ENCODE measurements at places on chromosomes 7 and 10.

DNA sequence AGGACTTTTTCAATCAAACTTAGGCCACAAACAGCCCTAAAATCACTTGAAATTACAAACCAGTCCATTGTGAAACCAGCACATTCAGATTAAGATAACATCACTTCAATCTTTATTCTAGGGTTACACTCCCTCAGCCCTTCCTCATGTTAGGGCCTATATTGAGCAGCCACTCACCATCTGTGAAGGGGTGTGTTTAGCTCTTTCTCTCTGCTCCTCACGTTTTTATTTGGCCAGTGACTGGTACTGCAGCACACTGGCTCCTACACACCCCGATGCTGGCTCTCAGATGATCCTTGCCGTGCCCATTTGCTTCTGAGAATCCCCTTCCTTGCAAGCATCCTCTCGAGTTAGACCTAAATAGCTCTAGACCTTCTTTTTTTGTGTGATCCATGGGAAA, 604.5 kb downstream of the INHBA start:
- no peak for DNase-seq

DNA sequence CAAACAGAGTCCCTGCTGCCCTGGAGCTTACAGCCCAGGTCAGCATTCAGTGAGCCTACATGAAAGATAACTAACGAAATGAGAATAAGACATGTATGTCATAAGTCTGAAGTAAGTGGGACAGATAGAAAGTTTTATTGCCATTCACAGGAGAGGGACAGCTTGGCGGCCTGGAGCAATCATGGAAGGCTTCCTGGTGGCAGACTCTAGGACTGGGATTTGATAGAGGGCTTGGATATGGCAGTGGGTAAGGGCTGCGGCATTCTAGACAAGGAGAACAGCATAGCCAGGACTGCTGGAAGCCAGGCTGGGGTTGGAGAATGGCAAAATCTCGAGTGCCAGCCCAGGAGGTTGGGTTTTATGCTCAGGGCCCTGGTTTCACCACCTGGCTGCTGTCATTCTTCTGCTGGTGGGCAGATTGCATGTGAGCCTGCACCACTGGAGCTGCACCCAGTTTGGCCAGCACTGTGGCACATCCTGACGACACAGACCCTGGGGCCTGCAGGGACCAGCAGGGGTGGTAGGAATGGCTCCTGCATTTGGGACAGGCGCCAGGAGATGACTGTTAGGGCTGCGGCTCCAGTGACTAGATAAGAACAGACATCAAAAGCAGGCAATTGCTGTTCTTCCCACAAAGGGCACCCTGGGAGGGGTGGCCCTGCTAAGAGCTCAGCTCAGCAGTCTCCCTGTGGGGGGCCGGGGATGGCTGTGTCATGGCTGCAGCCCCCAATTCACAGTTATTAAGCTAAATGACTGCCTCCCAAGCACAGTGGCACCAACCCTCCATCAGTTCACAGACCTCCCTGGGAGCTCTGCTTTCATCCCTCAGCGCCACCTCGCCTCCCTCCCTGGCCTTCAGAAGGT, 161.1 kb downstream of the RPS24 start:
- no peak for DNase-seq

- no peak for DNase-seq
These were observed 22.8 kb downstream of the PWWP2B start for GRCh38 chr10:132419538-132420468.

DNA sequence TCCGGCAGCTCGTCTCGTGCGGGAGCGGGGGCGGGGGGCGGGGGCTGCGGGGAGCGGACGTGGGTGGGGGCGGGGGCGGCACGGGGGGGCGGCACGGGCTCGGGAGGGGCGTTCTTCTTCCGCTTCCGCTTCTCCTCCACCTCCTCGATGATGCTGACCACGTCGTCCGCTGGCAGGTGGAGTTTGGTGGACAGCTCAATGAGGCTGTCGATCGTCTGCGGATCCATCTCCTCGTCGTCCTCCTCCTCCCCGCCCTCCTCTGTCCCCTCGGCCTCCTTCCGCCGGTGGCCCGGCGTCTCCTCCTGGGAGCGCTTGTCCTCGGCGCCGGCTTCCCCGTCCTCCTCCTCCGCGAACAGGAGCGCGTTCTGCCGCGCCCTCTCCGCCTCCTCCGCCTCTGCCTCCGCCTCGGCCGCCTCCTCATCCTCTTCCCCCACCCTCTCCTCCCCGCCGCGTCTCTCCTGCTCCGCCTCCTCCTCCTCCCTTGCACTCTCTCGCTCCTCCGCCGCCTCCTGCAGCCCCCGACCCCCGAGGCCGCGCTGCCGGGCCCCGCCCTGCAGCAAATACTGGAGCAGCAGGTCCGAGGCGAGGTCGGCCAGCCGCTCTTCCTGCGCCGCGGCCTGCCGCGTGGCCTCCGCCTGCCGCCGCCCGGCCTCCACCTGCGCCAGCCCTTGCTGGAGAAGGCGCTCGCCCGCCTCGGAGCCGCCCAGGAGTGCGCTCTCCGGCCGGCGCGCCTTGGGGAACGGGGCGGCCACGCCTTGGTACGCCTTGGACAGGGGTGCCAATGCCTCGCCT, 1.9 kb downstream of the VGF start:
- DNase-seq = peak; percentile 74

GRCh38 chr7:94344826-94345225, 49.9 kb upstream of the COL1A2 start:
- no peak for DNase-seq

GRCh38 chr10:35635576-35635975, 6.5 kb downstream of the FZD8 start:
- DNase-seq = peak; percentile 63

DNA sequence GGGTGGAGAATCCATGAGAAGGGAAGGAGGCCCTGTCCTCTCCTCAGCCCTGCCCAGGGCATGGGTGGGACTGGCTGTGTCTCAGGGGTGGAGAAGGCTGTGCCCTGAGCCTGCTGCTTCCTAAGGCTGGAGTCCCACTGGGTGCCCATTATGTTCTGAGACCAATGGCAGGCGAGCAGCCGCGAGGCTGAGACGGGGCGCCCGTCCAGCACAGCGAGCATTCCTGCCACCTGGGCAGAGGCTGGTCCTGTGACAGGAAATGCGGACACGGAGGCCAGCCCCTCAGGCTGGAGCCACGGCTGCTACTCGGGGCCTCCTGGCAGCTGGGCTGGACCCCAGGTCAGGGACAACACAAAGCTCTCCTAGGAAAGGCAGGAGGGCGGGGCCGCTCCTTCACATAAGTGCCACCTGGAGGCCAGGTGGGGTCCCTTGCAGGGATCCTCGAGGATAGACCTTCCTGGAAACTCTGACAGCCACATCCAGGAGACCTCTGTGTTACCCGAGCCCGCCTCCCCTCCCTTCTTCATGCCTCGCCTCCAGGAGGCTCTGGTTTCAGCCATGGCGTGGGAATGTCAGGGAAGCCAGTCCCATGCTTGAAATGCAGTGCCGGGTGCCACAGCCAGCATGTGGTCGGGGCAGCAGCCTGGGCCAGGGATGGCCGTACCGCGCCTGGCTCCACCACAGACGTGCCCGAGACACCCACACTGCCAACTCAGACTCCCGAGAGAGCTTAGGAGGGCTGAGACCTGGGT, 173.9 kb downstream of the USP6NL start:
- DNase-seq = no peak

DNA sequence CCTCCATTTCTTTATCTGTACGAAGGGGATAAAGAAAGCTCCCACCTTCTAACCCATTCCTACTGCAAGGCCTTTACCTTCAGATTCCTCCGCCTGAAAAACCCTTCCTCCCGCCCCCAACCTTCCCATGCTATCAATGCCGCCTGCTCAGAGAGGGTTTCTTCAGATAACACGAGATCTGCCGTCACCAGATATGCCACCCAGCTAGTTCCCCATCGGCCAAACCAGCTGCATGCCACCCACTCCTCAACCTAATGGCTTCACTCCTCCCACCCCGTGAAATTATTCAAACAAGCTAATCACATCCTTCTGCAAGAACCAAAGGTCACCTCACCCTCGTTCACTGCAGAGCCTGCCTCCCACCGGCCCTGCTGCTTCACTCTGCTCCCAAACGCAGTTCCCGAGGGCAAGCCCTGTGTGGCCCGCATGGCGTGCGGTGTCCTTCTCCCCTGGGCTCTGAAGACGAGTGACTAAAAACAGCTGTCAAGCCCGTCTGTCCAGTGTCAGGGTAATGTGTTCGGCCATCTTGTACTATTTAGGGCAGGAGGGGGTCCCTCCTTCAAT, 46.8 kb upstream of the TMEM213 start:
- no peak for DNase-seq

- DNase-seq = peak; percentile 60
These were observed 4.8 kb upstream of the KCP start for GRCh38 chr7:128915271-128915819.

GRCh38 chr7:44847509-44847919, 373 bp downstream of the H2AZ2 start:
- peak; percentile 94 for DNase-seq

- DNase-seq = peak; percentile 83
These were observed 63.2 kb downstream of the MKI67 start for GRCh38 chr10:128062881-128063563.

DNA sequence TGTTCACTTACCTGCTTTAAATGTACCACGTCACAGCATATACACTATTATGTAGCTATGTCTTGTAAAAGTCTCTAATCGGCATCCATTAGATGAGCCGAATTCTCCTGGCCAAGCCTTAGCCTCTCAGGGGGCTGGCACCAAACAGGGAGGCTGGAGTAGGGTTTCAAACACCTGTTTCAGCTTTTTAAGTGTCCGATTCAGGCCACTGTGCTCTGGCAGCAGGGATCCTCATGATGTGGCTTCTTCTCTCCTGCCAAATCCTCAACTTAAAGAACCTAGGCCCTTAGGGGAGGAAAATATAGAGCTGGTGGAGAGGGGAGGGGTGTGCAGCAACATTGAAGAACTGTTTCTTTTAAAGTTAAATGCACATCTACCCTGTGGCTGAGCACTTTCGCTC, 68.5 kb upstream of the NFKB2 start:
- no peak for DNase-seq

DNA sequence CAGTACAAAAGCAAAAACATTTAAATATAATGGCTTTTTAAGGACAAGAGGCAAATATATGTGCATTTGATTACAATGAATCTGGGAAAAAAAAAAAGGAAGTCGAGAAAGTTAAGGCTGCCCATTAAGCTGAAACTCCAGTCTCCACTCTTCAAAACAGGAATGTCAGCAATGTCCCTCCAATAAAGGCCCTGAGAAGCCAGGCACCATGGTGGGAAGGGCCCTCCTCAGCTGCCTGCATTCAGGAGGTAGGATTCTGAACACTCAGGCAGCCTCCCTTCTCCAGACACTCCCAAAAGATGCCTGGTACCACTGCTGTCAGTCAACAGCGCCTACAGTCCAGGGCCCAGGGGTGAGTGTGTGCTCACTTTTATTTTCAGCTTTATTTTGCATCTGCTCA, 121.3 kb upstream of the MGMT start:
- no peak for DNase-seq

DNA sequence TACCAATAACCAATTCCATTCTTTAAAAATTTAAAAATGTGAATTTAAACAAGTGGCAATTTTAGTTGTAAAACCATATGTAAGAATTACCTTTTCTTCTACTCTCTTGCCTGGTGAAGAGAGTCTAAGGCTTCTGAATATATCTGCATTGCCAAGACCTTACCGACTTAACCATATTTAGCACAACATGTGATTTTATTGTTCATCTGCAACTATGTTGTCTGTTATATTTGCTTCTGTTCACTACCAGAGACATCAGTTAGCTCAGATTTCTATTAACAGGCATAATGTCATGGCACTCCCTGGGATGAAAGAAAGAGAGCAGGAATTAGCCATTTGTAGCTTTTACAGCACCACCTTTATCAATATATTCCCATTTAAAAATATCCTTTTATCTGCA, 55.3 kb downstream of the CHN2 start:
- DNase-seq = no peak

GRCh38 chr7:91940171-91940570, 491 bp upstream of the AKAP9 start:
- DNase-seq = peak; percentile 65

DNA sequence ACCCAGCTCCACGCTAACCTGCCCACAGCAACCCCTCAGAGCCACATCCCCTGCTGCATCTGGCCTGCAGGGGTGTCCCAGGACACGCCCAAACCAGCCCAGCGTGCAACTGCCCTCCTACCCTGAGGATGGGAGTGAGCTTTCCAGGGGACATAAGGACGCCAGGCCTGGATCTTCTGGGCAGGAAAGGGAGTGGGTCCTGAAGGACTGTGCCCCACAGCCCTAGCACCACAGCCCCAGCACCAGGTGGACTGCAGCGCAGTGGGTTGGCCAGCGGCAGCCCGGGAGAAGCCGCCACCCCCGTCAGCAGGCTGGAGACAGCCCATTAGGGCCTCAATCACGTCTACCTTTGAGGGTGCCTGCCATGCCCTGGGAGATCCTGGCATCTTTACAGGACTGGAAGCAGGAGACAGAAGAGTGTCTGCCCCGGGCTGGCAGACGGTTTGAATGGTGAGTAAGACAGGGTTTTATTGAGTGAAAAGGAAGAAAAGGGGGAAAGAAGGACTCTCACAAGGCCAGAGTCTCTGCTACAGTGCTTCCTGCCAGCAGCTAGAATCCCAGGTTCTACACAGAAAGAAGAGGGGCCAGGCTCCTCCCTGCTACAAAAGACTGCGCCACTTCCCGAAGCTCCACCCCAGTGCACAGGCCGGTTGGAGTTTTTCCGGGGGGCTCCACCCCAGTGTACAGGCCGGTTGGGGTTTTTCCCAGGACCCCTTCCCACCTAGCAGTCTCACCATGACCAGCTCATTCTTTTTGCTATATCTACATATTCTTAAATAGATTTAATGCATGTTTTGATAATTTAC, 69.8 kb upstream of the KCTD7 start:
- DNase-seq = no peak

DNA sequence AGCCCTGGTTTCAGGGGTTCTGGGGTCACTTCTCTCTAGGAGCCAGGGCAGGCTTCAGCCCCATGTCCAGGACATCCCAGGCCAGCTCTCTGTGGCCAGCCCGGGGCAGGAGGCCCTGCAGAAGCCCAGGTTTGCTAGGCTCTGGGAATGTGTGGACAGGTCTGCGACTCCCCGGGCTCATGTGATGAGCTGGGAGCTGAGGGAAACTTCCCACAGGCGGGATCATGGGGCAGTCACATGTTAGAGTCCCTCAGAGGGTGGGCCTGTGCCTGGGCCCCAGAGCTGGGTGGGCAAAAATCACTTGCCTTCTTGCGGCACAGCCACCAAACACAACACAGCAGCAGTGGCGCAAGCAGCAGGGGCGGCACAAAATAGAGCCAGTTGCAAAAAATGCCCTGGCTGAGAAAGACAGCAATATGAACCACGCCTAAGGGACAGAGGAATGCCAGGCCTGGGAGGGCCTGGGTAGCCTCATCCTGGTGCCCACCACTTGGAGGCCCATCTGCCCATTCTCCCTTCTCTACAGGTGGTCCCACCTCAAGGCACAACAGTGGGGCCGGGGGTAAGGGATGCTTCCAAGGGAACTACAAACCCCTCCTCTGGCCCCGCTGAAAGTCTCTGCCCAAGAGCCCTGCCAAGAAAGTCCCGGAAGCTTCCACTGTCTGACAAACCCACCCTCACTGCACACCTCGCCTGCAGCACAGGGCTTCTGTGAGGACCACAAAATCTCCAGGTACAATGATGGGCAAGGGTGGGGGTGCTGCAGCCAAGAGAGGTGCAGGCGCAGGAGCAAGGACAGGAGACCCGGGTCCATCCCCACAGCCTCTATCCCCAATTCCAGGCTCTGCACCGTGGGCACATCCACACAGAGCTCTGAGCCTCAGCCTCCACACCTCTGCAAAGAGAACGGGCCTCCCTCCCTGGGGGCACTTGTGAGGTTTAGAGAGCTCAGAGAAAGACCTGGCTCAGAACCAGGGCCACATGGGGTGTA, 34.6 kb upstream of the ANTXRL start:
- DNase-seq = no peak

- no peak for DNase-seq
These were observed 27.1 kb upstream of the VCL start for GRCh38 chr10:73970845-73971244.

- no peak for DNase-seq
These were observed 11.0 kb downstream of the GHRHR start for GRCh38 chr7:30974605-30975255.

Measured in activated effector memory CD4-positive, alpha-beta T cell treated with anti-CD3 and anti-CD28 coated beads, Interleukin-2, amount 50 U/mL, for 16 hours (primary cell).